Suppressor macrophage treated with lipopolysaccharide for 4 hours (primary cell): ENCODE measurements at places on chromosomes 4 and X.

DNA sequence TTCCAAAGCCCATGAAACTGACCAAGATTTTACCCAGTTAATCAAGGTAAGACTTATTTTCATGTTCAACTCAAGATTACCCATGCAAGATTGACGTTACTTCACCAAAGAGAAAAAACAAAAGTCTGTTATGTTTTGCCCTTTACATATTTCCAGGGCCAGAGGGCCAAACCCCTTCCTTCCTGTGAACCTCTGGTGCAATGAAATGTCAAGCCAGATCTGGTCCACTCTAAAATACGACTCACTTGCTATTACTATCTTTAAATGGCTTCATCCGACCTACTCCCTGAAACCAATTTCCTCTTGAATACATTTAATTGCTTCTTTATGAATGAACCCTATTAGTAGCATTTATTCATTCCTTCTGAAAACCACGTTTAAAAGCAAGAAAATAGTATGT lies 33.0 kb downstream of the TSPAN5 start:
- DNase-seq = no peak

GRCh38 chr4:146255463-146255862 lies 41.1 kb downstream of the REELD1 start:
- DNase-seq = no peak

GRCh38 chr4:188613976-188614375 lies 474.7 kb downstream of the TRIML1 start:
- no peak for DNase-seq

- no peak for DNase-seq
Measured at GRCh38 chr4:41219421-41219950, 5.1 kb upstream of the APBB2 start.

DNA sequence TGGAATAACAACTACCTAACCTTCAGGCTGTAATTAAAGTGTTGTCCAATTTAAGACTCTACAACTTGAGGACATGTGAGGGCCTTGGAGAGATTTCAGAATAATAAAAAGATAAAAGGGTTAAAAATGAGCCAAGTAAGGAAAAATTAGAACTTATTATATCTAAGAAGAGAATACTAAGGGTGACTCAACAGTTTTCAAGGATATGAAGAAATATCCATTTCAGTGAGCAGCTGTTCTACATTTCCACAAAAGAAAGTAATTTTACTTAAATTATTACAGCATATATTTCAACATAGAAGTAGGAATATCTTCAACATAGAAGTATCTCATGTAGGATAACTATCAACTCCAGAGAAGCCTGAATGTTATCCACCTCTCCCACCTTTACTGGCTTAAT lies 11.3 kb downstream of the SNX12 start:
- peak; percentile 45 for DNase-seq

- no peak for DNase-seq
Measured at GRCh38 chr4:71472946-71473345, 134.1 kb downstream of the SLC4A4 start.

DNA sequence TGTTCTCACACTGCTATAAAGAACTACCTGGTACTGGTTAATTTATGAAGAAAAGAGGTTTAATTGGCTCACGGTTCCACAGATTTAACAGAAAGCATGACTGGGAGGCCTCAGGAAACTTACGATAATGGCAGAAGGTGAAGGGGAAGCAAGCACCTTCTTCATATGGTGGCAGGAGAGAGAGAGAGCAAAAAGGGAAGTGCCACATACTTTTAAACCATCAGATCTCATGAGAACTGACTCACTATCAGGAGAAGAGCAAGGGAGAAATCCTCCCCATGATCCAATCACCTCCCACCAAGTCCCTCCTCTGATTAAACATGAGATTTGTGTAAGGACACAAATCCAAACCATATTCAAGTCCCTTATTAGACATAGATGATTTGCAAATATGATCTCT lies 12.3 kb upstream of the RAP2C start:
- DNase-seq = peak; percentile 9

DNA sequence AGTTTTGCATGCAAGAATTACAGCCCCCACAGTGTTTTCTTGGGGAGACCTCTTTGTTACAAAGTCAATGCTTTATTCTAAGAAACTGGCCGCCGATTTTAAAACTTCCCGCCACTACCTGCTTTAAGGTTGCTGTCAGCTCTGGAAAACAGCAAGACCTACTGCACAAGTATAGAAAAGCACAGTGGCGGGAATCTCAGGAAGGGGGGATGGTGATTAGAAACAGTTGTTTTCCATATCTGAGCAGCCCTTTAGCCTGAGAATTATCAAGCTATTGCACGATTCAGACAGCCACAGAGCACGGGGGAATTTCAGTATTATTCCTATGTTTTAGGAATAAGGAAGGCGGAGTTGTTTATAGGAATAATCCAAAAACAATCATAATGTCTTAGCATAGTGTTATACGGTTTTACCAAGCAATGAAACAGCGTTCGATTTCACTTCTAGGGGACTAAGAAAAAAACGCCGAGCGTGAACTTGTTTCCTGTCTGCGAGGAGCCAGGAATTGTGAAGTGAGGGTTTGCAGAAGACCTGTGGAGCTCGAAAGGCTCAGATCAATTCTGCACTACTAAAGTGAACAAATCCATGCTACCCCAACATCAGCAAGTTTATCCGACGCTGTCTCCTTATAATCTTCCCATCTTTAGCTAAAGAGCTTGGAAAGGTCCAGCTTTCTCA lies 81.3 kb downstream of the HMGN5 start:
- DNase-seq = peak; percentile 5

DNA sequence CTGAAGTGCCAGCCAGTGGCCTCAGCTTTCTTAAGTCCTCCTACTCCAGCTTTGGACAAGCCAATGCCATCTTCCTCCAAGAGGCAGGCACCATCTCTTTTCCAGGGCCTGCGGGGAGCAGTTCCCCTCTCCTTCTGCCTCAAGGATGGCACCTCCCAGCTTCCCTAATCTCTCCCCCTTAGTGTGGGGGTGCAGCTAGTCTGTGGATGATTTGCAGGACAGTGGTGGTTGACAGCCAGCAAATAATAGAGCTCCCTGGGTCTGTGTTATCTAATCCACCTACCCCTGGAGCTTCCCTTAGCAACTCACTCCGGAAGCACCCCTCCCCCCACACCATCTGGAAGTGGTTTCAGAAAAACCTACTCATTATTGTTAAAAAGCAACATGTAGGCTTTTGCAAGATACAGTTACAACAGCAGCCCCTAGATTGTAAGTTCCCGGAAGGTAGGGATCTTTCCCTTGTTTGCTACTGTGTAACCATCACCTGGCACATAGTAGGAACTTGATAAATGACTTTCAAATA lies 247.1 kb downstream of the BCOR start:
- no peak for DNase-seq

DNA sequence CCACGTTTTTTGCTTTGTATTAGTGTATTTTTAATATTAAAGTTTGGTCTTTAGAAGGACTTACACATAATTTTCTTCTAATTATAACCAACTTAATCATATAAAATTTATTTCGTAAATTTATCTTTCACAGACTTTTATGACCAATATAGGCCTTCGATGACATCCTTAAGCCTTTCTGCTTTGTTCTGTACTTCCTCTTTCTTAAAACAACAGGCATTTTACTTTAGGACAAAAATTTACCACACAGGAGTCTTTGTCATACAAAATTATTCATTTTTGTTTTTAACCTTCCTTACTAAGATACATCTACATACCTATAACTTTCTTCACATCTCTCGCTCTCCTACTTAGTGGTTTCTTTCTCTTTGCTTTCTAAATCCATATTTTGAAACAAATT lies 56.3 kb downstream of the RGS12 start:
- peak; percentile 24 for DNase-seq

DNA sequence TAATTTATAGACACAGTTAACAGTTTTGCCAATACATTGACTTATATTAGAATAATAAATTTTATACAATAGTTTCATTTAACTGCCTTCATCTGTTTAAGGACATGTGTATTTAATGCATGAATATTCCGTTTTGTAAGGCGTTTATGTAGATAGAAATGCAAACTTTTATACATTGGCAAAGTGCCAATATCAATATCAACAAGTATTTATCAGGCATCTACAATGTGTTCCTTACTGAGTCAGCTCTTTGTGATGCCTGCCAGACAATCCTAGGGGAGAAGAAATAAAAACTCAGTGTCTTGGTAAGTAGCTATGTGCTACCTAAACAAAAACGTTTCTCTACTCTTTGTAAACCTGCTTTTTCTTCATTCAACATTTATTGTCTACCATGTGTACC lies 1142.2 kb downstream of the C4orf33 start:
- no peak for DNase-seq

GRCh38 chr4:77473509-77473908 lies 132.1 kb upstream of the CXCL13 start:
- no peak for DNase-seq

GRCh38 chrX:153340111-153340510 lies 6.2 kb downstream of the ZNF275 start:
- no peak for DNase-seq

DNA sequence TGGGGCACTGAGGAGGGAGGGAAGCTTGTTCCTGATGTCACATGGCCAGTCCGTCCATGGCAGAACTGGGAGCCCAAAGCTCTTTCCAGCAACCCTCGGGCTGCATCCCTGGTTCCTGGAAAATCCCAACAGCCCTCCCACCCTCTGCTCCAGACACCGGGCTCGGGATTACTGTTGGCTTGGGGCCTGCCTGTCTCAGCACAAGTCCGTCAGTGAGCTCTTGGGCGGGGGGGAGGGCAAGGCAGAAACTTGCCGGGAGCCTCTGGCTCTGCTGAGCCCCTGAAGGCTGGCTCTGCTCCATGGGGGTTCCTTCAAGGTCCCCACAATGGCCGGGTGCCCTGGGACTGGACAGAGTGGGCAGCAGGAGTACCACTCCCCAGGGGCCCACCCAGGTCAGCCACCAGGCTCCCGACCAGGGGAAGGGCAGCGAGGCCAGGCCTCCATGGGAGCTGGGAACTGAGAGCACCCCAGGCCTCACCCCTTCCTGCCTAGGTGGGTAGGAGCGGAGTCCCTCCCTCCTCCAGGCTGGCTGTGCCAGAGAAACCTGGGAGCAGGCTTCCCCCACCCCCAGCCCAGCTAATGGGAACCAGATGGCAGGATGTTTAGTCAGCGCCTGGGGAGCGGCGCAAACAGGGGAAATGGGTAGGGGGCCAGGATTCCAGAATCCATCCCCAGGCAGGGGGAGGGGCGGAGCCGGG lies 6.4 kb upstream of the HAUS7 start:
- no peak for DNase-seq

DNA sequence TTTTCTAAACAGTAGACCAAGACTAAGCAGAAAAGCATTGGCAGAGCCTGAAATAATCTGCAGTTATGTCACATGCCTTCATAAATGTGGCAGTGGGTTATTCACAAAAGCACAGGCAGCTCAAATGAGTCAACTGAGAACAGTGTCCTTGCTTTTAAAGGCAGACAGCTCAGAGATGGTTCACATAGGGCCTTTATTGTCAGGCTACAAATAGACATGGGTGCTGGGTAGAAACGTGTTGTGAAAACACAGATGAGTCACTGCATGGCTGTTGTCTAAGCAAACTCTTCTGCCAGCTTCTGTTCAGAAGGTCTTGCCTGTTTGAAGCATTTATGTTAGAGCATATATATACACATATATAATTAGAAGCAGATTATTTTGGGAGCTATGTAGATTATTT lies 118.0 kb downstream of the SLC4A4 start:
- no peak for DNase-seq

DNA sequence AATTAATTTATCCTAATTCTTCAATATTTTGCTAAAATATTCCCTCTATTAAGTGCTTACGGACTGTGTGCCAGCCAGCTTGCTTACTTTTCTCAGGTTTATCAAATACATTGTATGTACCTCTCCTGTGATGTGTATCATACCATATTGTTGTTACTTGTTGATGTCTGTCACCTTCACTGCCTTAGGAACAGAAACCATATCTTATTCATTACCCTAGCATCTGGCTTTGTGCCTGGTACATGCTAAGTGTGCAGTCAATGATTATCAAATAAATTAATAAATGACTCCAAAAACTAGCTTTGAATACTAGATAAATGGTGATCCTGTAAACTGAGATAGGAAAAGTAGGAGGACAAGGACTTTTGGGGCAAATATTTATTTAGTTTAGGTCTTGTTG lies 6.9 kb downstream of the CLCN3 start:
- no peak for DNase-seq

- no peak for DNase-seq
Measured at GRCh38 chr4:38672074-38672396, 8.0 kb downstream of the KLF3 start.

GRCh38 chr4:87251106-87251505 lies 30.7 kb upstream of the KLHL8 start:
- no peak for DNase-seq

DNA sequence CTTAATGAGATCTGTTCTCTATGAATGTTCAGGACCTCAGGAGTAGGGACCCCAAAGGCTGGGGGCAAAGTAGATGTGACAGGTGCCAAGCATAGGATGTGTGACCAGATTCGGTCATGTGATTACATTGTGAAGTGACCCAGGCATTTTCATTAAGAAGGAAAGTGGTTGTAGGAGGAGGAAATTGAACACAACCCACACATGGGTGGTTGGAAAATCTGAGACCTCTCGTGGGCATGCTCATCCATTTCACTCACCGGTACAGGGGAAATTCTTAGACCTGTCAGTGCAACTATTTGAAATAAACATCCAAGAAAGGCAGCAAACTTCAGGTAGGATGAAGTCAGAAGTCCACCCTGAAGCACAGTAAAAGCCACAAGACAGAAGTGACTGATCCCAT lies 43.5 kb upstream of the CD99 start:
- no peak for DNase-seq

DNA sequence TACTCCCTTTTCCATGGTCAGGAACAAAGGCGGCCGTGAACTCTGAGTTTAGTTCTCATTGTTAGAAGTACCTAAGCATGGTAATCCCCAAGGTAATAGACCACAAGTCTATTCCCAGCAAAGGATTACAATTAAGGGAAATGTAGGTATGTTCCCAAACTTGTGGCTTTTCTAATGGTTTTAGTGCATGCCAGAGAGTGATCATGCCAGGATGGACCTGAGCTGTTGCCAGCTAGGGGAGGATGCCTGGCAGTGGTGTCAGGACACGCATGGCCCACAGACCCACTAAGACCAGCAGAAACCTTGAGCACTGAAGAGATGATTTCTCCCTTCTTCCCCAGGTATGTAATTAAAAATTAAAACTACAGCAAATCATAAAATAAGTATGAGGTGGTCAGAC lies 60.8 kb downstream of the COQ2 start:
- DNase-seq = no peak

DNA sequence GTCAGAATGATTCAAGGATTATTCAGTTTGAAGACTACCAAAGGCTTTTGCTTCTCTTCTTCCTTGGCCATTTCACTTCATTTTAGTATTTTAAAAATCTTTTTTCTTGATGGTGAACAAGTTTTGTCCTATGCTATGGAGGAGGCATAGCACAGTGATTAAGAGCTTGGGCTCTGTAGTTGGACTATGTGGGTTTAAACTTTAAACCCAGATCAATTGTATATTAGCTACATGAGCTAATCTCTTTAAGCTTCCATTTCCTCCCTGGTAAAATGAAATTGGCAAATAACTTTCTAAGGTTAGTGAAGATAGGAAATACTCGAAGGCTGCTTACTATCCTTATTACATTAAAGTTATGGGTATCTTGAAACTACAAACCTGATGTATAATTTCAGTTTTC lies 23.8 kb upstream of the C4orf51 start:
- no peak for DNase-seq
